ENCODE measurements at places on chromosomes 2 and 18.

- DNase-seq = no peak
Observed at GRCh38 chr18:33557706-33558105, 20.3 kb upstream of the ASXL3 start.

DNA sequence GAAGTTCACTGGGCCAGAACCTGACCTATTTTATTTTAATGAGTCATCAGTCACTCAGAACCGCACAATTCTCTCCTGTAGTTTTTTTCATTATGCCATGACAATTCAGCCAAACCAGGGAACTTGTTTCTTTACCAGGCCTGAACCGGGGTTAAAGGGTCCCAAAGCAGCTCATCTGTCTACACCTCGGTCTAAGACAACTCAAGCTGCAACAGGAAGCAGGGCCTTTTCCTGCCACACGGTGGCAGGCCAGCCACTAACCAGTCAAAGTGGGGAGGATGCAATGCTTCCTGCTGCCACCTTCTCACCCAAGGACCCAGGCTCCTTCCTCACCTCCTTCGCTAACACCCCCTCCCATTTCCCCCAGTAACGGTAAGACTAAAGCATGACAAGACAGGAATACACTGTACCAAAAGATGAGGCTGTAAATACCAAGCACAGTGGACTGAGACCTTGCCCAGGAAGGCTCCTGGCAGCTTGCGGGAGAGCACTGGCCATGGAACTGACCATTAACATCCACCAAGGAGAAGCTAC lies 56.7 kb upstream of the ACKR3 start:
- peak; percentile 33 for DNase-seq

DNA sequence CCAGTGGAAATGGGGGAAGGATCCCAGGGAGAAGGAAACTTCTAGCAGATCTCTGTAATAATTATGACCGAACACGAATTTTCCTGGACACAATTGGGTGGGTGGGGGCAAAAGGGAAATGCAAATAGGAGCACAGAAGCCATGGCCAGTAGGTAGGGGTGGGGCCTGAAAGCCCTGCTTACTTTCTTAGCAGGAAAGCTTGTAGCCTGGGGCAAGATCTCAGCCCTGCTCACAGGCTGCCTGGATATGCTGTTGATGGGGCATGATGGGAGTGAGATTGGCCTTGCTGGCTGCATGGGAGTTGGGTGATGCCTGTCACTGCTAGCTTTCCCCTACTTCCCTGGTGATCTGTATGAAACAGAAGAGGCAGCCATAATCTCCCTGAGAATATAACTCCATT lies 45.9 kb upstream of the SPOPL start:
- DNase-seq = no peak

- no peak for DNase-seq
Observed at GRCh38 chr2:104050656-104051242, 803.2 kb upstream of the POU3F3 start.

DNA sequence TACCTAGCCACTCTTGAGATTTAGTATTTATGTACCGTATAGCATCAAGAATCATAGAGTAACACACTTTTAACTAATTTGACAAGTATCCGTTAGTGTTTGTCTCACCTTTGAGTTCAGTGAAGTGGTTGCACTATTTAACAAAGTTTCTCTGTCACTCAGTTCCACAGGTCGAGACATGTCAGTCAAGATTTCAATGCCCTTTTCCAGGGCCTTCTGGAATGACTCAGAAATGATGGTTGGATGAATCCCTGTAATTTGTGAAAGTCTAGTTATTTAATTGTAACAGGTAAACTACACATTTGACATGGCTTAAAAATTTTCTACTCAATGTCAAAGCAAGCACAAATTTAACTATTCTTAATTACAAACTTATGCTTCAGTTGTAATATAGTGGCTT lies 9.7 kb downstream of the CCT4 start:
- no peak for DNase-seq

DNA sequence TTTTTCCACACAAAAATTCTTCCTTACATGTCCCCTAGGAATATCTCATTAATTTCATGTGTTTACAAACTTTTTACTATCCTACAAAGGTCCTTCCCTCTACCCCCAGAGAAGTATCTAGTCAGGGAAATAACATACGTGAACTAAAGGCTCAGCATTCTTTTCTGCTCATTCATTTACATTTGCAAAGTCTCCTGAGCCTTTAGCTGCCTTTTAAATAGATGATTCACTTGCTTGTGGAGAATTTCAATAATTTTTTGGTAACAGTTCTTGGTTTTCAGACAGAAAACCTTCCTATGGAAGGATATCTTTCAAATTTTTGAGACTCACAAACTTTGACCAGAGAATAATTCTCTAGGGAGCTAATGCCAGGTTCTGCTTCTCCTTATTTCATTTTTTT lies 81.5 kb upstream of the RMDN2 start:
- no peak for DNase-seq

All from HT1080 (cell line).